ENCODE measurements at places on chromosomes 7 and 10.

DNA sequence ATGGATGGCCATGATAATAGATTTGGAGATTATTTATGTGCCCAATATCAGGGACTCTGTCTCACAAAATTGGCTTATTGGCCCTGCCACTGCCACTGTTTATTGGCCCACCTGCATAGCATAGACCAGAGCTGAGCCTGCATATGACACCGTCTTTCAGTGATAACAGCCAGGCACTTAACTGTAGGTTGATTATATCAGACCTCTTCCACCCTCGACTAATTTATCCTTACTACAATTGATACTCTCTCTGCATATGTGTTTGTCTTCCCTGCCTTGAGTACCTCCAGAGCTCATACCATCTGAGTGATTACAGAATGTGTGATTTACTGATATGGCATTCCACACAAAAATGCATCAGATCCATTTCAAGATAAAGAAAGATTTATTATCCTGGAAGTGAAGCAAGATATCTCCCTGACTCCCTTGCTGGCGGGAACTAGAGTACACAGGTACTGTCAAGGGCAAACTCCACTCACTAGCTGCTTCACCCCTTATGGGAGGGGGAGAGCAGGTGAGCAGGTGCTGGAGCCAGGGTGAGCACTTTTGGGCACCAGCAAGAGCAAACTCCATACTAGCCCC is 13.1 kb upstream of the SAMD9L start:
- no peak for DNase-seq

- no peak for DNase-seq
These were observed 28.9 kb upstream of the LMTK2 start for GRCh38 chr7:98077762-98078161.

- DNase-seq = no peak
These were observed 8.1 kb upstream of the FAM107B start for GRCh38 chr10:14782691-14783363.

DNA sequence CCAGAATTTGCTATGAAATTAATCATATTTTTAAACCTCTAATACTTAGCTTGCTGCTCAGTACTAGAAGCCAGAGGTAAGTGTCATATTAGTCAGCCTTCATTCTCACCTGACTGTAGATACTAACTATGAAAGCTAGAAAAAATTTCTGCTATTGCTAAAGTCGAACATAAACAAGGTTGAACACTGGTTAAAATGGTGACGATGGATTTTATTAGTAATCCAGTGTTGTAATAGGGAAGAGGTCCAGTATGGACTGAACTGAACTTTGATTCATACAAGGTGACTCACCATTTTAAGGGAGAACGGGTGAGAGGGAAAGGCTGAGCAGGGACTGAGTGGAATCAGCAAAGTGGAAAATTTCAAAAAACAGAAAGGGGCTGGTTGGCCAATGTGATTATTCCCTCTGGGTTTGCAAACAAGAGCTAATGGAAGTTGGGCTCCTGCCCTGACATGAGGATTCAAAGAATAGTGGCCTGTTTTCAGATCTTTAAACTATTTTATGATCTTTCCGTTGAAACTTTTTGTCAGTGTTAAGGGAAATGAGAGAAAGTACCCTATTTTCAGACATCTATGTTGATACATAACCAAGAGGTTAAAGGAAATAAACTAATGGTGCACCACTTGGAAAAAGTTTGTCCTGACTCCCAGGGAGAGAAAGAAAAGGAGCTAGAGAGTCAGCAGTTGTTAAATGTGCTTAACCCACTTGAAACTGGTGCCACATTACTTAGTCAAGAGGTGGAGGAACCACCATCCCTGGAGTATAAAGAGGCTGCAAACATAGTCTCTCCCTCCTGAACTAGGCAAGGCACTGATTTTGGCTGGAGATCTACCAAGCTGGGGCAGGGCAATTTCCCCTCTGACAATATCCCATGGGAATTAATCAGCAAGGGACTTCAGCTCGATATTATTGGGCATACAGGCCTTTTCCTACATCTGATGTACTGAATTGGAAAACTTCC is 15.3 kb upstream of the AKR1C1 start:
- DNase-seq = no peak

DNA sequence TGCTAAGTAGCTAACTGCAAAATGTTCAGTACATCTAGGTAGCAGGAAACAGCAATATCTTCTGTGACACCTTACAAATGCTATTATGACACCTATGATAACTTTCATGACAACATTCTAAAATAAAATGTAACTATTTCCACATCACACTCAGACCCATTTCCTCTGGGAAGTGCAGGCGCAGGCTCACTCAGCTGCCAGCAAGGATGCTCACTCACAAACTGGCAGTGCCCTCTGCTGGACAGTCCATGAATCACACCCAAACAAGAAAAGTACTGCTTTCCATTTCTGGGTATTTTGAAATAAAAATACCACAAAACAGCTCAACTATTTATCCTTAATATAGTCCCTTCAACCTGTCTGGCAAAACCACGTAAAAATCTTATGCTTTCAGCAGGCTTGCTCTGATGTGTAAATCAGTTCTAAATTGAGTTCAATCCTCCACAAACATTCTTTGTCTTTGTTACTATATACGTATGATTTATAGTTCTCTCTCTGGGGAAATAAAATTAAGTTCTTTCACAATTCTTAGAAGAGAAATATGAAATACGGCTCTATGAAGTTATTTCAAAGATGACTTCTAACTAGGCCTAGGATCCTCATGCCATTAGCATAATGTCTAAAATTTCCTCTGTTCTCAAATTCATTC is 176.6 kb downstream of the PARD3 start:
- DNase-seq = peak; percentile 54

DNA sequence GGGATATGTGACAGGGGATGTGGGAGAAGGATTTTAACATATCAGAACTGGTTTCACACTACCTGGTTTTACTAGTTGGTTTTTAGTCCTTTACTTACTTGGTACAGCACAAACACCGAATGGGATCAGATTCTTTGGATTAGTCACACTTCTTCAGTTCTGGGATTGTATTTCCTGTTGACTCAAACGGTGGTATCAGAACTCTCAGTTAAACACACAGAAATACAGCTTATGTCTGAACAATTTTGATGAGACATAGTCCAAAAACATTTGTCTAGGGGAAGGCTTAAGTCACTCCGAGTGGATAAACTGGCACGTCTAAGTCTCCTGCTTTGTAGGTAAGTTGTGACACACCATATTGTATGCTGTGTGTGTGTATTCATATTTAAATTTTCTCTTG is 480.5 kb downstream of the PHTF2 start:
- DNase-seq = no peak

DNA sequence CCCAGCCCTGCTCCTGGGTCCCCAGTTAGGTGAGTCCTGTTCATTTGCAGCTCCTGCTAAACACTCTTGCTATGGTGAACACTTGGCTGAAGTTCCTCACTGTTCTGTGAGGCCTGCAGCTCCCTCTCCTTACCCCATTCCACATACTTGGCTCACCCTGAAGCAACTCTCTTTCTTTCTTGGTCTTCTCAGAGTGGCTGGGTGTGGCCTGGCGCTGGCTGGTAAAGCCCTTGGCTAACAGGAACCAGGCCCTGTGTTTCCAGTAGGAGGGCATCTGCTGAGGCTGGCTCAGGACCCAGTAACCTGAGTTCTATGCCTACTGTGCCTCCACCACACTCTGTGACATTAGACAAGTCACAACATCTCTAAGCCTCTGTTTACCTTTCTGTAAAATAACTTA is 53.1 kb upstream of the COL13A1 start:
- no peak for DNase-seq

DNA sequence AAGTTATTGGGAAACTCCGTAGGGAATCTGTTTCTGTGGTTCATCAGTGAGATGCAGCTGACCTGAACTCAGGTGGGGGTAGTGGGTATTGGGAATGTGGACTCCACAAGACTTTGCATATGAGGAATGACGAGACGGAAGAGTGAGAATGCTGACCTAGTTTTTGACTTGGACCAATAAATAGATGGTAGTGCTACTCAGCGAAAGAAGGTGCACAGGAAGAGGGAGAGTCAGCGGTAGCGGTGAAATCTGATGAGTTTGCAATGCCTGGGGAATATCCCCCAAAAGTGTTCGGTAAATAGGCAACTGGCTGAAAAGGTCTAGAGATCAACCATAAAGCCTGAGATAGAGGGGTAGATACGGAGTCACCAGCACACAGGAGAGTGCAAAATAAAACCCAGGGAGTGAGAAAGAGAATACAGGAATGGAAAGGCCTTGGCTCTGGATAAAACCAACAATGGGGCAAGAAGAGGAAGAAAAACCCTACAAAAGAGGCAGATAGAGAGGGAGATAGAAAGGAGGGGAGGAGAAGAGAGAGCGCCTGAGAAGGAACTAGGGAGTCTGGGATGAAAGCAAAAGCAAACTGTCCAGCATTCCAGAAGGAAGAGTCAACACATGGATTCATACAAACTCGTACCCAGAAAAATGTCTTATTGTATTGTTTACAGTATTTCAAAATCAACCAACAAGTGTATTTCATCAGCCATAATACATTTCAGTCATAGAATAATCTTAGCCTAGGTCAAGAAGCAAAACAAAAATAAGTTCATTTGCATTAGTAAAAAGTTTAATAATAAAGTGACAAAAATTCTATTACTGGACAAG is 5.4 kb downstream of the ARHGAP21 start:
- DNase-seq = no peak

DNA sequence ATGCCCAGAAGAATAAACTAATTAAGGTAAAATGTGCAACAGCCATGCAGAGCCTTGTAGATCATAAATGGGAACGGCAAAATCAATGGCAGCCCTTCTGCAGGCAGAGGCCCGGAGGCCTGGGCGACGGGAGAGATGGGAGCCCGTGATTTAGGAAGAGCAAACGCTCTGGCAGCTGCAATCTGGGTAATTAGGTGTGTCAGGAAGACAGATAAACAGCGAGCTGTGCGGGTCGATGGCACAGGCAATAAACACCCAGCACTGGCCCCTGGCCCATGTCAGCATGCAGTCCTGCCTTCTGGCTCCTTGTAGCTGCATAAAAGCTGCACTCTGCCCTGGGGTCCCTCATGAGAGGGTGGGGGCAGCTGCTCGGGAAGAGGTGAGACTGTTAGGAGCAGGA is 78.0 kb downstream of the GOLGA7B start:
- DNase-seq = no peak

DNA sequence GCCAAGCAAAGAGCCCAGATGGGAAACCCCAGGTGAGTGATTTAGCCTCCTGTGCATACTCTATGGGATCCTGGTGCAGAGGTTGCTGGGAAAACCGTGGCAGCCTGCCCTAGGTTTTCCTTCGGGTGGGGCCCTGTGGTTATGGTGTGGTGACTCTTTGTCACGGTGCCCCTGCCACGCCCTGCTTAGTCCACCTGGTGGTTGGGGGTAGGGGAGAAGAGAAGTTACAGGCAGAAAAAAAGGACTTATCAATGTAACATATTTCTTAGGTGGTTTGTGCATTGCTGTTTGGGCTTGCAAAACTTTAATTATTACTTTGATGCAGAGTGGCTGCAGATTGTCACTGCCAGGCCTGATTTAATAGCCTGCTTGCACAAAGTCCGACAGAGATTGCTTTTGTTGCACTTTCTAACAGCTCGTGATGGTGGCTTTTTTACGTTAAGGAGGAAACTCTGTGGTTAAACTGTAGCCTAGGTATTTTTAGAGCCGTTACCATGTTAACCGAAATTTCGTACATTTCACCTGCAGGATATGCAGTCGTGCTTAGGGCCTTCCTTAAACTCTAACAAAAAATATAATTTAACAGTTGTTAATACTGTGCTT is 197.4 kb downstream of the RNLS start:
- no peak for DNase-seq

DNA sequence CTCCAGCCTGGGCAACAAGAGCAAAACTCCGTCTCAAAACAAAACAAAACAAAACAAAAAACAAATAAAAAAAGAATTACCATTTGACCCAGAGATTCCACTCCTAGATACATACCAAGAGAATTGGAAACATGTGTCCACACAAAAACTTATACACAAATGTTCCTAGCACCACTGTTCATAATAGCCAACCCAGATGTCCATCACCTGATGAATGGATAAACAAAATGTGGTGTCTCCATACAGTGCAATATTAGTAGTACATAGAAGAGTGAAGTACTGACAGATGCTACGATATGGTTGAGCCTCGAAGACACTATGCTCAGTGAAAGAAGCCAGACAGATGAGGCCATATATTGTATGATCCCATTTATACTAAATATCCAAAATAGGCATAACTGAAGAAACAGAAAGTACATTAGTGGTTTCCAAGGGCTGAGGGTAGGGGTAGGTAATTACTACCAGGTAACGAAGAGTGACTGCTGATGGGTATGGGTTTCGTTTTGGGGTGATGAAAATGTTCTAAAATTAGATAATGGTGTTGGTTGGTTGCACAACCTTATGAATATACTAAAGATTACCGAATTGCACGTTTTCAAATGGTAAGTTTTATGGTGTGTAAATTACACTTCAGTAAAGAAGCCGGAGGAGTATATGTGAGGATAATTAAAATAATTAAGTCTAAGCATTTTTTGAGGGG is 20.0 kb downstream of the MYO1G start:
- no peak for DNase-seq

- DNase-seq = peak; percentile 56
These were observed 226.4 kb upstream of the KLF14 start for GRCh38 chr7:130960208-130960988.

- no peak for DNase-seq
These were observed 1.4 kb downstream of the MXI1 start for GRCh38 chr10:110208614-110209453.

DNA sequence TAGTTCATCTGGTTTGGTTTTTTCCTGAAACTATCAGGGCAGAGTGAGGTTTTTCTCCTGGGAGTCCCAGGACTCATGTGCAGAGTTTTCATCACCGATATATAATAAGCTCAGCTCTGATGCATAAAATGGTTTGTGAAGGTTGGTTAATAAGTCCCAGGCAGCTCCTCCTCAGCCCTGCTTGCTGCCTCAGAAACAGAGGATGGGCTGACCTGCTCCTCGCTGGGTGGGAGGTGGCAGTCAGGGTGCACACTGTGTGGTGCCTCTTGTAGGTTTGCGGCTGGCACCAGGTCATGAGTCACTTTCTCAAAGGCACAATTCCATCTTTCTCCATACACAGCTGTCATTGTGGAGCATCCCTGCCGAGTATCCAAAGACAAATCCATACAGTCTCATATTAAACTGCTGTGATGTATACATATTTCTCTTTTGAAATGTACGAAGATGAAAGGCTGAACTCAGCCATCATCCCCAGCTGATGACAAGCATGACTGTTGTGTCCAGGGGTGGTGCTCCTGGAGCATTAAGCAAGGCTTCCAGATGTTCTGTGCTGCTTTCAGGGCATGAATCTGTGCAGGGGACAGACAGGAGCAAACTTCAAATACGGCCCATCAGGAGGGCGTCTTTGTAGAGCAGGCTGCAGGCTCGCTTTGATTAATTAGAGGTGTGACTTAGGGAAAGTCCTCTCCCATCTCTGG is 125.7 kb upstream of the NPS start:
- DNase-seq = no peak

- DNase-seq = no peak
These were observed 154.6 kb downstream of the ZNF438 start for GRCh38 chr10:30877111-30877510.

DNA sequence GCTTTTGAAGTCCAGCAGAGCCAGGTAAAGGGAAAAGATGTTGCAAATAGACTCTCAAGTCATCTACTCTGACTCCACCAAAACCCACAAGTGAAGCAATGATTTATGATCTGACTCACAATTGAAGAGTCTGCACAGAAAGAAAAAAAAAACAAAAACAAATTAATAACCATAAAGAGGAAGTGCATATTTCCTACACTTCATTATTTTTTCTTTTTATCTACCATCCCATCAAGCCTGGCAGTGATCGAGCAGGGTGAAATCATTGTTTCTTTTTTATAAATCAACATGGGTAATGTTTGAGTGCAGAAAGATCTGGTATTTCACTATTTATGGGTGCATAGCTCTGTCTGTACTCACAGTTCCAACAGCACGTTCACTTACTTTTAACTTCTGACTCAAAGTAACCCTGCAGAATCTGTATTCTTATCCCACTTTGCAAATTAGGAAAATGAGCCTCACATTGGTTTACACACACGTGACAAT is 829.0 kb downstream of the TNS3 start:
- no peak for DNase-seq

All from stimulated activated CD4-positive, alpha-beta T cell treated with anti-CD3 and anti-CD28 coated beads, Interleukin-1b, Interleukin-23, amount 100 ng/mL, for 4 hours (primary cell).